ENCODE measurements at places on chromosomes 2 and 18. TPM values are rescaled to one million over a fixed set of nuclear protein-coding genes. Genes with fewer than 3 reads are reported as not detected.
A peak's percentile ranks its signal among the peaks of the same experiment; 100 is the strongest.

The CIB4 gene
- not detected for total RNA-seq

The MYO5B gene
- total RNA-seq: 0.12 TPM

The TMEM169 gene
- total RNA-seq: 1.6 TPM

The LONRF2 gene
- 0.25 TPM for total RNA-seq

GRCh38 chr18:62460851-62461300 lies 61.9 kb upstream of the ZCCHC2 start:
- no peak for DNase-seq

GRCh38 chr2:110120171-110121051 lies 4.8 kb upstream of the MALL start:
- DNase-seq: no peak

DNA sequence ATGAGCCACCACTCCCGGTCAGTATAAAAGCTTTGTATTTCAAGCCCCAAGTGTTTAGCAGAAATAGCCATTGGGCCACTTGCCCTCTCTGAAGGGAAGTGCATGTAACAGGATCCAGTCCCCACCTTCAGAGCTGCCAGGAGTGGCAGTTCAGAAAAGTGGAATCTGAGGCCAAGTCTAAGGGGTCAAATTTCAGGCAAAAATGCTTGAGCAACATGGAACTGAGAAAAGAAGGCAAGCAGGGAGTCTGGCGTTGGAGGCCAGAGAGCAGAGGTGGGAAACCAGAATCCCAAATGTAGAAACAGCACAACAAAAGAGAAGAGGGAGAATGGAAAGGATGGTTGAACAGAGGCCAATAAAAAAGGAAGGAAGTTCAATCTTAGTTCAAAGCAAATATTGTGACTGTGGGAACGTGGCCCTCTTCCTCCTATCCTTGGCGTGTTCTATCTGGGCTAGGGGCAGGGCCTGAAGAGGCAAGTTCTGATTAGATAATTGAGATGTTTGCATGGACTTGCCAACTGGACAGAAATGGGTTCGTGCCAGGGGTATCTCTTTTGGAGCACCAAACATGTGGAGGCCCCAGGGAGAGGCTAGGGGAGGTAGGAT lies 102.2 kb downstream of the AP1S3 start:
- no peak for DNase-seq

DNA sequence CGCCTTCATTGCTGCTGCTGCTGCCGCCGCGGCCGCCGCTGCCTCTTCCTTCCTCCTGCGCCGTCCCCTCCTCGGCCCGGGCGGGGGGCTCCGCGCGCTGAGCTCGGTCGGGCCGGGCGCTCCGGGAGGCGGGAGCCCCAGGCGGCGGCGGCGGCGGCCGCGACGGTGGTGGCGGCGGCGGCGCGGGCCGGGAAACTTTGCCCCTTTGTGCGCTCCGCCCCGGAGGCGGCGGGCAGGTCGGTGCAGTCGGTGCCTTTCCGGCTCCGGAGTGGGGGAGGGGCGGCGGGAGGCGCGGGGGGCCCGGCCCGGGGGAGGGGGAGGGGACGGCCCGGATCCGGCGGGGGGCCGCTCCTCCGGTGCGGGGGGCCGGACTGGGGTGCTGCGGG lies 205 bp downstream of the TET3 start:
- DNase-seq: peak; percentile 72

DNA sequence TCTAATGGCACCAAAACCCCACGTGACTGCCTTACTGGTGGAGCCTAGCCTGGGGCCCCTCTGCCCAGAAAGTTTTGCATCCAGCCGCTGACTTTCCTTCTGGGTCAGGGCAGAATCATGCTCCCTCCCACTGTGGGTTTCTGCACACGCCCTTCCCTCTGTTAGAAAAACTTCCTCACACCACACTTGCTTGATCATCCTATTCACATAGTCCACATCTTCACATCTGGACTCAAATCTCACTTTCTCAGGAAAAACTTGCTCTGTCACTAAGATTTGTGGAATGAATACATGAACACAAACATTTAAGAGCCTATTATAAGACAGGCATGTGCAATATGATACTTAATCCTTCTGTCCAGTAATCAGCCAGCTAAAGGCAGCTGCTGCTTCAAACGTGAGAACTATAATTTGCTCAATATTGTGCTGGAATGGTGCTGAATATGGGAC lies 274.7 kb downstream of the RND3 start:
- DNase-seq: no peak

Data from activated T-cell treated with anti-CD3 and anti-CD28 coated beads, Interleukin-2, amount 50 U/mL, for 72 hours (primary cell).